T-helper 2 cell (primary cell): ENCODE measurements at places on chromosomes 5 and 9.

DNA sequence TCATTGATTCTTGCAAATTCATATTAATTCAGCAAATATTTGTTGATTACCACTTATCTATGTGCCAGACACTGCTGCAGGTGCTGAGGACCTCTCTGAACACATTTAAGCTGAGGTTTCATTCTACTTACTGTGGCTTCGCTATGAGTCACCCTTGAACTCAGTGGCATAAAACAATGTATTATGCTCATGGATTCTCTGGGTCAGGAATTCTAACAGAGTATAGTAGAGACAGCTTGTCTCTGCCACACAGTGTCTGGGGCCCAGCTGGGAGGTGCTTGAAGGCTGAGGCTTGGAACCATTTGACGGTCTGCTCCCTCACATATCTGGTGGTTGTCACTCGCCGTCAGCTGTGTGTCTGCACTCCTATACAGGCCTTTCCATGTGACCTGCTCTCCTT is 124.3 kb upstream of the NR3C1 start:
- DNase-seq = no peak

DNA sequence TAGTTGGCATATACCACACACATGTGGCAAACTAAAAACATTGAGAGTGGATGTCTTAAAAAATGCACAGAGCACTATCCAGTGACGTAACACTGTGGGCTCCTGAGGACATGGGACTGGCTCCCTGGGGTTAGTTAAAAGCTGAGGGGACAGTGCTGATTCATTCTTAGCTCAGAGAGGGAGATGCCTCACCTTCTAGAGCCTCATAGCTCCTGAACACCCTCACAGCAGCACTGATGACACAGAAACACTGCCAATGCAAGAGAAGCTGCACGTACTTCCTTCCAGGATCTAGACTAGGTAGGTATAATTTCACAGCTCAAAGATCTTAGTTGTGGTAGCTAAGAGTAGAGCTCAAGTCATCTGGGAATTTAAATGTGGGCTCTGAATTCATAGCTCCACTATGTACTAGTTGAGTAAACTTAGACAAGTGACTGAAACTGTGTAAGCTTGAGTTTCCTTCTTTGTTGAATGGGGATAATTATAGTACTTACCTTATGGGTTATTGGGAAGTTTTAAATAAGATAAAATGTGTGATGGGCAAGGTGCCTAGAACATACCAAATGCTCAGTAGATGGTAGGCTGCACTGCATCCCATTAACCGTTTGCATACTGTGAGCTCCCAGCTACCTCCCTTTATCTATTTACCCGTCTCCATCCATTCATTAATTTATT is 279.9 kb downstream of the ASTN2 start:
- DNase-seq = no peak

- DNase-seq = no peak
These were observed 149.6 kb downstream of the GAPVD1 start for GRCh38 chr9:125411171-125411756.

DNA sequence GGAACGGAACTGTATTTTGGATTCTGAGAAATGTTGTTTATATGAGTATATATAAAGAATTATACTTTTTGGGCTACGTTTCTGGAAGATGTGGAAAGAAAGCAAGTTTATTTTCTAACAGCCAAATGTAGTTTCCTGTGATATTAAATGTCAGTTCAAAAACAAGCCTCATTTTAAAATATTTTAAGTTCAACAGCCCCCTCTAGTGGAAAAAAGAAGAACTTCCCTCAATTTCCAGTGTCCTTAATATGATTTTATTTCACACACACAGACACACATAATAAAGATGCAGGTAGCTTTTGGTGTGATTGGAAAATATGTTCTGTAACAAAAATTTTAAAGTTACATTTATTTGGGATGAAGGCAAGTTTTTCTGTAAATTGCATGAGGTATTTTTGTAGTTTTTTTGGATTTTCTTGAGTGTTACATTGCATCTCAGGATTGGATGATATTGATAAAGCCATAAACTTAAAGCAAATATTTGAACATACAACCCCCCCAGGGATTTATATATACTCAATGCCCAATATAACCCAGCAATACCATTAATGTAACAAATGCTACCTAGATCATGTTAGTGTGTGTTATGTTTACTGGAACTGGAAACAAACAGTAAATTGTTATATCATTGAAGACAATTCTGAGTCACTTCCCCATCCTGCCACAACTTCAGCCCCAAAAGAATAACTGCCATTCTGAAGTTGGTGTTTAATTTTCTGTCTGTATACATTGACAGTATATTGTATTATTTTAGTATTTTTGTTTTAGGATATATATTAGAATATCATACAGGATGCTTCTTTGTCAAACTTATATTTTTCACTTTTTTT is 54.0 kb downstream of the CCDC171 start:
- DNase-seq = no peak

DNA sequence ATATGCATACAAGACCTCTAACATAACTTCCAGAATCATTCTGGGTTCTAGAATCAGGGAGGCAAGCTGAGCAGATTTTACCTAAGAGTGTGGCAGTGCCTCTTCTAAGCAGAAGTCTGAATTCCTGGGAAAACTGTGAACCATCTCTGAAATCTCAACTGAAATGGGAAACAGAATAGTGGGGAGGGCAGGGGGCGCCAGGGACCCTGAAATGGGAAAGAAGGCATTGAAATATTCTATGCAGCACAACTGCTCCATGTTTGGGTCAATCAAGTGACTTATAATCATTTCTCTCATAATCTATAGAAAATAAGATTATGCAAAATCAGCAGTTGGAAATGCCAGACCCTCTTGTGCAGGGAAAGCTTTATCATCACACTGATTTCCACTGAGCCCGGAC is 156.1 kb downstream of the EBF1 start:
- no peak for DNase-seq

GRCh38 chr9:37787059-37787458 is 2.2 kb upstream of the EXOSC3 start:
- no peak for DNase-seq

- DNase-seq = no peak
These were observed 293.4 kb upstream of the PTGER4 start for GRCh38 chr5:40386289-40386688.

DNA sequence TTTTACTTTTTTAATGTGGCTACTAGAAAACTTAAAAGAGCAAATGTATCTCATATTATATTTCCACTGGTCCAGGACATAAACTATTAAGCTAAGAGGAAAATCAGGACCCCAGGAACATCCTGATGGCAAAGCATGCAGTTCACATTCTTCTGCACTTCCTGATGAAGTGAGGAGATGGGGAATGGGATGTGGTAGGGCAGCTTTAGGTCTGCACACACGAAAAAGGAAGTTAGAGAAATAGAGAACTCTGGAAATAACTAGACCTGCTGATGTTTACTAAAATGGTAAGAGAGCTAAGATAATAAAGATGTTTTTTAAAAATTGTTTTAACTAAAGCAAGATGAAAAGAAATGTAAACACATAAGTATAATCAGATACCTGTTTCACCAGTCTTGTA is 39.7 kb upstream of the NIPBL start:
- no peak for DNase-seq

GRCh38 chr9:129696944-129697655 is 31.7 kb downstream of the PRRX2 start:
- DNase-seq = no peak

GRCh38 chr5:148403344-148403743 is 19.6 kb downstream of the FBXO38 start:
- DNase-seq = no peak

DNA sequence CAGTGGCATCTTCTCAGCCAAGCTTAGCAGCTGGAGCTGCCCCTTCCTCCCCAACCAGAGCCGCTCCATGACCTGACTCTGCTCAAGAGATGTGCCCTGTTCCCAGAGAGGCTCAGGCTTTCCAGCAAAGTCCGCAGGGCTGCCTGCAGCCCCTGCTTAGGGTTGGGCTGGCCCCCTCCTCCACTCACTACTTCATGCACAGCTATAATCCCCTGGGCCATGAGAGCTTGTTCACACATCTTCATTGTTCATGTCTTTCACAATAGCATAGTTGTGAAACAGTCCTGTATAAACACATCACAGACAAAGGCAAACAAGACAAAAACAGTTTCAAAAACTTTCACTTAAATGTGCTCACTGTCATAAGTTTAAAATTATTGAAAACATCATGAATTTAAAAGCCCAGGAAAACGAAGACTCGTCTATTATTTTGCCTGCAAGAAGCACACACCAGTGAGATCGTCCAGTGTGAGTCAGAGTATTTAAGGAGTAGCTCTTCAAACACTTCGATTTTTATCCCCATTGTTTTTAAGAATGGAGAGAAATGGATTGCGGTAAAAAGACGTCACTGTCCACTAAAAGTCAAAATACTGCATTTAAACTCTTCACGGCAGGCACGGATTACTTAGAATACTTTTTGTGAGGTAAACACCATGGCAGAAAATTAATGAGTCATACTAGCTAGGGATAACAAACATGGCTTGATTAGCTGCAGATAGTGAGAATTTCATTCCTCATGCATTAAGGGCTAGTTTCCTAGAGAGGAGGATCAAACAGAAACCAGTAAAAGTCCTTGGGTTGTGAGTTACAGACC is 40.7 kb upstream of the S1PR3 start:
- DNase-seq = no peak

DNA sequence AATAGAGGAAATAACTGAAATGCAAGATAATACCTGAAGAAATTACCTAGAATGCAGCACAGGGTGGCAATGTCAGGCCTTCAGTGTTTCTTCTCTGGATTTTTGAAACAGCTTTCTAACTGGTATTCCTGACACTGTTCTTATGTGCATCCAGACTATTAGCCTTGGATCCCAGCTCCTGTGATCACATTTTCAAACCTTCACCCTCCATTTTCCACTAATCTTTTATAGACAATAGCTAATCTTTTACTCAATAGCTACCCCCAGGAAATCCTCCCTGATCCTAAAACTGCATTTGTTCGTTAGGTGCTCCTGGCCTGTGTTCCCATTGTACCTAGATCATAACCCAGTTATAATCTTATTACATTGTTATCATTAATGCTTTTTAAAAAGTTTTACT is 101.5 kb upstream of the DHFR start:
- DNase-seq = no peak

- no peak for DNase-seq
These were observed 60.1 kb upstream of the HSPA9 start for GRCh38 chr5:138635265-138635664.

GRCh38 chr5:37601163-37601562 is 222.0 kb downstream of the WDR70 start:
- no peak for DNase-seq

GRCh38 chr5:50958852-50959457 is 292.5 kb downstream of the PARP8 start:
- DNase-seq = no peak

- no peak for DNase-seq
These were observed 3.2 kb downstream of the SGTB start for GRCh38 chr5:65718576-65719310.

GRCh38 chr9:36842560-36843530 is 191.2 kb downstream of the PAX5 start:
- DNase-seq = no peak

- no peak for DNase-seq
These were observed 158.2 kb upstream of the IL12B start for GRCh38 chr5:159488516-159488915.

GRCh38 chr9:7201196-7201595 is 443.4 kb downstream of the KDM4C start:
- no peak for DNase-seq

DNA sequence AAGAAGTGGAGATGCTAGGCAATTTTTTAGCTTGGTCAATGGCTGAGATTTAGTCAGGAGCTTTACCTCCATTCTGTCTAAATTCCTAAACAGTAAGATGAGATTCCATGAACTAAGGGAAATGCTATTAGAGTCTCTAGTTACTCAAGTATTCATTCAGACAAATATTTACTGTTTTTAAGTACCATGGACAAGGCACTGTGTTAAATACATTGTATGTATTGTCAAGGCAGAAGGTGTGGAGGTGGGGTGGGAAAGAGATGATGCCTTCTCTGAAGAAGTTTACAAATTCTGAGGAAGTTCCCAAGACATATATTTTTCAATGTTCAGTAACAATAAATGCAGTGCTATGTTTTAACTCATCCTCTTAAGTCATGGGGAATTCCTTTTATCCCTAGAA is 459.9 kb upstream of the NMUR2 start:
- DNase-seq = no peak

DNA sequence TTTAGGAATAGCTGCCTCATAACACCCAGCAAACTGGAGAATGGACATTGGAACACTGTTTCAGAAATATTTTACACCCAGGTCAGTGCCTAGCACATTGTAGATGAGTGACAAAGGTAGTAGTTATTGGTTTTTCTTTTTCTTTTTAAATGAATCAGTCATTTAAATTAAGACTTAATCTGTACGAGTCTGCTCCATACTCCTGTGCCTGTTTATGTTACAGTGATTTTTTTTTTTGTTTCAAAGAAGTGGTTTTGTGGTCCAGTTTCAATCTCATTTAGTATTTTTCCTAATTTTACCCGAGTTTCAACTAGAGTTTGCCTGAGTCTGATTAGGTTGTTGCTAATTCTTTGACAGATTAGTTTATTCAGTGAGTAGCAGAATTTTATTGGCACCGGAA is 16.2 kb downstream of the LMNB1 start:
- DNase-seq = no peak

- no peak for DNase-seq
These were observed 462.9 kb downstream of the BNC2 start for GRCh38 chr9:16407617-16408016.

- no peak for DNase-seq
These were observed 243.3 kb upstream of the ACTBL2 start for GRCh38 chr5:57725658-57726504.

DNA sequence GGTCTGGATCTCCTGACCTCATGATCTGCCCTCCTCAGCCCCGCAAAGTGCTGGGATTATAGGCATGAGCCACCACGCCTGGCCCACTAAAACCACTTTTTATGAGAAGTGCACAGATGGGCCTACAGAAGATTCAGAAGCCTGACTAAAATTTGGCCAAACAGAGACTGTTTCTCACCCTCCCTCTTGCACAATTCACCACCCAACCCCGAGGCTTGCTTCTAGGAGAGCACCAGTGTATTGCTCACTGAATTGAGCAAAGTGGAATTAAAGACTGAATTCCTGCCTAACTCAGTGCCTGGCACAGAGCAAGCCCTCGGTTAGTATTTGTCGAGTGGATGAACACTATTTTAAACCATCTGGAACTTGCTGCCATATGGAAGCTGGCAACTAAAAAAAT is 3.4 kb upstream of the DCTN4 start:
- DNase-seq = no peak

DNA sequence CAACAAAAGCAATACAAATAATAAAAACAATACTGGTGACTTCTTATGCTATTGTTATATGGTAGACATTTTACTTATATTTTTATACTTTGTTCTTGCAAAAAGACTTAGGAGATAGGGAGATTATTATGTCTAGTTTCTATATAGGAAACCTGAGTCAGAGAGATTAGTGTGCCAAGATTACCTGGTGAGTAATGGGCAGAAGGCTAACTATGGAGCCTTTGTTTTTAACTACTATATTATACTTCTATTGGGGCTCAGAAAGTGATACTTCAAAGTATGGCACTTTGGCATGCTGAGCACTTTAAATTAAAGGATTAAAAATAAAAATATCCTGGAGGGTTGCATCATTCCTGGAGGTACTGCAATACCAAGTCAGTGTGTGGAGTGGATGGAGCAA is 117.5 kb upstream of the CLINT1 start:
- no peak for DNase-seq
